ENCODE measurements at places on chromosomes 2 and 18. TPM values are rescaled to one million over a fixed set of nuclear protein-coding genes. Genes with fewer than 3 reads are reported as not detected.

DNA sequence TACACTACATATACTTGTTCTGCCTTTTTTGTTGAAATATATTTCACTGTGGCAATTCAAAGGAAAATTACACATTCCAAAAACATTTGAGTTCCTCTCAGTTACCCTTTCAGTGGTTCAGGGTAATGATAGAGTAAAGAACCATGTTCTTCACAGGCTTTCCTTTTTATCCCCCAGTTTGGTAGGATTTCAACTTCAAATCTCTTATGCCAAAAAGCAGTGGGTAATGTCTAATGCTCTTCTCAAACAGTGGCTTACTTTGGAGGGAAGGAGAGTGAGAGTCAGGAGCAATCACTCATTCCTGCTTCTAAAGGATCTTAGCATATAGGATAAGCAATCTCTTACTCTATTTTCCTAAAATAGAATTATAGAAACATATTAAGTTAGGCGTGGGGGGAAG, 290.6 kb downstream of the ZEB2 start:
- no peak for DNase-seq

DNA sequence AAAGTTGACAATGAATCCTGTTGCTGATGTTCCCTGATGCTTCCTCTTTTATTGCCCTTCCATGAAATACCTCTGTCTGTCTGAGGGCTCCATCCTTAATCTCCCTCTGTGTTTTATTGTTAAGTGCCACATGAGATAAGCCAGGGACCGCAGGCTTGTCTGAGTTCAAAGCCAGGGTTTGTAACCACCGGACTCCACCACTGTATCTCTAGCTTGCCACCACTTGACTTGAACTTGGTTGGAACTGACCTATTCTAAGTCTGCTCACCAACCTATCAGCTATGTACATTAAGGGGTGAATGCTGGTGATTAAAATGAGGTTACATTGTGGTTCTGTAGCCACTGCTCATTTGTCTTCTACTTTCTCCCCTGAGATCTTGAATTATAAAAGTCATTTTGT, 328.5 kb upstream of the ZEB2 start:
- no peak for DNase-seq

DNA sequence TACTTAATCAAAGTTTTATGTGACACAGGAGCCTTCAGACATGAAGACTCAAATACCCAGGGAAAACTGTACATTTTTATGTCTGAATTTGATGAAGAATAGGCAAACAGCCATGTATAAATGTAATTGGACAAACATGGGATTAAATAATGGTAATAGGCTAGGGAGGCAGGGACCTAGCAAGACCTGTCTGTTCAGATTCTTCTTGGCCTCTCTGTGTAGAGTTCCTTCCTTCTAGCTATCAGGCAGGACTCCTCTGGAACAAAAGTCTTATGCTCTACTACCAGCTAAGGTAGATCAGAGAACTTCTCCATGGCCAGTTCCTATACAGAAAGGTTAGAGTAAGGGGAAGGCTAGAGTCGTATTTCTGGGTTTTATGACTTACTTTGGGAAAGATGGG, 9.5 kb upstream of the PARD3B start:
- no peak for DNase-seq

DNA sequence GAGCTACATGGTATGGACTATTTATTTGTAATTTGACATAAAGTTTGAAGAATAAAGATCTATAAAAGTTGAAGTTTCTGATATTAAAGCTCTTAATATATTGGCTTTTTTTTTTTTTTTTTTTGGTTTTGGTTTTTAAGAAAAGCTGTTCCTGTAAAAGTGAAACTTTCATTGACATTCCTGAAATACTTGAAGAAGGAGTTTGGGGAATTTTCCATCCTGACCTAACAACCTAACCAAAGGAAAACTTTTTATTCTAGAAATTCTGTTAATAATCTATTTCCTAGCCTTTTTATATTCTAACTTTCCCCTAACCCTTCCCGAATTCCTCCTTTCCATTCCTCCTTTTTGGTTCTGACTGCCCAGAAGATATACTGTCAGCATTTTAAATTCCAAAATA, 83.7 kb downstream of the ACSL3 start:
- DNase-seq: no peak

PER2 gene
- total RNA-seq: 188 TPM

SERPINB2 gene
- total RNA-seq: not detected

LHCGR gene
- total RNA-seq: not detected

TEKT4 gene
- not detected for total RNA-seq

GRCh38 chr2:64858541-64859311, 130.5 kb upstream of the SLC1A4 start:
- DNase-seq: no peak

- no peak for DNase-seq
These were observed 17.7 kb upstream of the CIB4 start for GRCh38 chr2:26658691-26659346.

FAP gene
- not detected for total RNA-seq

DNA sequence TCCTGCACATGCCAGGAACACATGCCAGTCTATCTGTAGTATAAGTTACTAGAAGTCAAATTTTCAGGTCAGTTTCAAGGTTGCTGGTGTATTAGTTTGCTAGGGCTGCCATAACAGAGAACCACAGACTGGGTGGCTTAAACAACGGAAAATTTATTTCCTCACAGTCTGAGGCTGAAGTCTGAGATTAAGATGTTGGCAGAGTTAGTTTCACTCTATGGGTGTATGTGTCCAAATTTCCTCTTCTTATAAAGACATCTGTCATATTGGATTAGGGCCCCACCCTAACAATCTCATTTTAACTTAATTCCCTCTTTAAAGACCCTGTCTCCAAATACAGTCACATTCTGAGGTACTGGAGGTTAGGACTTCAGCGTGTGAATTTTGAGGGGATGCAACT, 26.5 kb downstream of the B3GNT7 start:
- DNase-seq: no peak

MATN3 gene
- 7.0 TPM for total RNA-seq

DNA sequence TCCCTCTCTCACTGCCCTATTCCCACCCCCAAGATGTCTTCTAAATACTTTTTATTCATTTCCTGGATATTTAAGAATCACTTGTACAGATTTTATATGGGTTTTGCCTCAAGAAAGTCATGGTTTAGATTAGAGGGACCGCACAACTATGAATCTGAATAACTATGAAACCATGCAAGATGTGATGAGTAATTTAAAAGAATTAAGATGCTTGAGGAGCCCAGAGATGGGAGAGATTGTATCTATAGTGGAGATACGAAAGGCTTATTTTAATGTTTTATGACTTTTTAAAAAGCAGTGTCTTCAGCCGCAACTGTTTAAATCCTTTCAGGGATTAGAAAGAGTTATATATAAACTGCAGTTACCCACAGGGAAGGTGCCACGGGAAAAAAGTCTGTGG, 324.1 kb downstream of the LPIN1 start:
- DNase-seq: no peak

- no peak for DNase-seq
These were observed 70.0 kb downstream of the ACKR3 start for GRCh38 chr2:236639461-236640235.

SNRNP200 gene
- 184 TPM for total RNA-seq

- peak; percentile 51 for DNase-seq
These were observed 16.5 kb downstream of the SDC1 start for GRCh38 chr2:20208476-20208859.

COL4A3 gene
- under 0.01 TPM for total RNA-seq

UPP2 gene
- not detected for total RNA-seq

DNA sequence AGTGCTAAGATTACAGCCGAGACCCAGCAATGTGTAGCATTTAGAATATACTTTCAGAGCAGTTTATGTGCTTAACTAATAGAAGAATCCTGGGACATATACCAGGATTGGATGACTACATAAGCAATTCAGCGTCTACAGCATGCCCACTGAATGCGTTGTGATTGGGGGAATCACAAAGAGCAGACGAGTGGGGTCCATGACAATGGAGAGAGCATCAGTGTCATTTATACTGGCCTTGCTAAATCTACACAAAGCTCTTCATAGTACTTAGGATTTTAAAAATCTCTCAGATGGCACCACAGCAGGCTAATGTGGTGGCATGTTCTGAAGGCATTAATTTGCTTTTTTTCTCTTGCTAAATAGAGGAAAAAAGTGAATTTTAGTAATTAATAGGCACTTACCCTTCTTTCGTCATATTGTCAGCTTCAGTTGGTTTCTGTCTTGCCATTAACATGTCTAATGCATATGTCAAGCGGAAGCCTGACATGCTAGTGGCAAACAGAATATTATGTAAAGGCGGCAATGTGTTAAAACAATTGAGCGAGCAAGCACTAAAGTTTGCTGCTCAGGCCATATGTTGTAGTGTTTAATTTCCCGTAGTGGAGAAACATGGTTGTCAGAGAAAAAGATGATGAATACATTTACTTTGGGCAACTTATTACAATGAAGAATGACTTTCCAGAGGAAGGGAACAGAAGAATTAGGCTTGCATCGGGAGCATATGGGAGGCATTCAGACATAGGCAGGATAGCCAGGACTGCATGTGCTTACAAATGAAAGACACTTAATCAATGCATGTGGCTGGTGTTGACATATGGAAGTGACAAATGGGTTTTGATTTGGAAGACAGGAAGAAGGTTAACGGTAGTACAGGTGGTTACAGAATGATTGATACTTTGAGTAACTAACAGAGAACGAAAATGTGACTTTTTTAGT, 145.2 kb downstream of the ICOS start:
- no peak for DNase-seq

DNA sequence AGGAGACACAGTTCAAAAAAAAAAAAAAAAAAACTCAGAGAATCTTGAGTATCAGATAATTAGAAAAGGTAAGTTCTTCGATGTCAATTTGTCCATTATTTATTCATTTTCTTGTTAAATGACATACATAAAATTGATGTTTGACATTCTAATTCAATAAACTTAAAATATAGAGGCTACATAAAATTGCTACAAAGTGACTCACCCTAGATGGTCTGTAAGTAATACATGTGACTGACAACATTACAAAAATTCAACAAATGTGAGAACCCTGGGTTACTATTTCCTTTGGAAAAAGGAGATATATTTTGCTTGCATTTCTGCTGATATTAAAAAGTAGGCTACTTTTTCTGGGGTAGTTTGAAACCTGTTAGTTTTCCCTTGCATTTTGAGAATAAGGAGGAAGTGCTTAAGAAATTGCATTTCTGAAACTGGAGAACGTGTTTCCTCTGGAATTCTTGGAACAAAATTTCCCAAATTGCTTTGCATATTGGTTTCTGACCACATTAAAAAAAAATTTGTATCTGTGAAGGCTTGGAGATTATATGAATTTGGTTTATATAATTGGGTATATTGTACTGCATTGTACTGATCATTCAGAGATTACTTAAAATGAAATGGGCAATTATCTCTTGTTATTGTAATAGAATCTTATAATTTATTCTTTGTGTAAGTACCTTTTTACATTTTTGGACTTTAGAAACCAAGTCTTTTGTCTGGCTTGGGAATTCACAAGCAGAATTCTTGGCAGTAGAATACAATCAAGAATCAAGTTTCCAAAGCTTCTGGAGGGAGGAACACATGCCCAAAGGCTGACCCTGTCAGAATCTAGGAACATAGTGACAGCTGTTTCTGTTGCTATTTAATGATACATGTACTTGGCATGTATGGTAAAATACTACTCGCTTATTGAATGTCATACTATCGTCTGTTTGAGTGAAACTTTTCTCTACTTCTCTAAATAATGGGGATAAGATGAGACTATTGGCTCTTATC, 106.1 kb downstream of the DSEL start:
- no peak for DNase-seq

- DNase-seq: no peak
These were observed 126.0 kb upstream of the XPO1 start for GRCh38 chr2:61664190-61664589.

- DNase-seq: no peak
These were observed 242.1 kb upstream of the CYRIA start for GRCh38 chr2:16907645-16908282.

OTX1 gene
- total RNA-seq: not detected

DNA sequence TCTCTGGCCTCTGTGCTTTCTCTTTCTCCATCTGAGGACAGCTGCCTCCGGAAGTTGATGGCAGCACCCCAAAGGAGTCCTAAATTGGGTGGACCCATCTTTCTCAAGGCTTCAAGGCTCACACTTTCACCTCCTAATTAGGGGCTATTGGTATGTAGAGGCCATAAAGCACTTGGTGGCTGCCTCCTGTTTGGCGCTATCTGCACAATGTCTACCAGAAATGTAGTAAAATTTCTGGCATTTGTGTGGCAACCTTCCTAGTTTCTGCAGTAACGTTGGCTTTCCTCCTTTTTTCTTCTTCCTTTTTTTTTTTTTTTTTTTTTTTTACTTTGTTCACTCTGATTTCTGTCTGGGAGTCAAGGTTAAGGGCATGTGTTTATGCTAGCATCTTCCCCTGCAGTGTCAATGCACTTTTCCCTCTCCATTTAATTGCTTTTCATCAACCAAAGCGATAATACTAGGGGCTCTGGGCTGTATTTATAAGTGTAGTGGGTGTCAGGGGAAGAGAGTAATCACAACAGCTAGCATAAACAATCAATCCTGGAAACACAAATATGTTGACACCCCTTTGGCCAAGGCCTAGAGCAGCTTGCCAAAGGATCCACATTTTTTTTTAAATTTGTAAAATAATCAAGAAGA, 86.0 kb downstream of the TACR1 start:
- DNase-seq: no peak

DNA sequence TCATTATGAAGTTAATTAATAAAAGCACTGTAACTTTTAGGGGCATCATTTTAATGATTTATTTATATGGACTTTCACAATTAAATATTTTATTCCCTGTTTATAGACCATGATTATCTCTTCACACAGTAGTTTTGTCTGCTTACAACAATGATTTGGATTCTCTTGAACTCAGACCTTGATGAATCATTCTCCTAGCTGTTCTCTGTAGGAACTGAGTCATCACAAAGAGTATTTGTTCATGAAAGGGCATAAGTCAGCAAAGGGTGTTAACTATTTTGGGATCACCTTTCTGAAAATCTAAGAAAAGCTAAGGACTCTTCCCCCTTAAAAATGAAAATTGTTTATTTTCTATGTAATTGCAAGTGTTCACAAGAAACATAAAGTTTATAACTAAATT, 461.1 kb upstream of the UBE2E3 start:
- DNase-seq: no peak

RTP5 gene
- total RNA-seq: not detected

SERPINB4 gene
- not detected for total RNA-seq

- no peak for DNase-seq
These were observed 5.7 kb downstream of the PPP1R1C start for GRCh38 chr2:181991171-181991885.

DQX1 gene
- total RNA-seq: 42.6 TPM

DNA sequence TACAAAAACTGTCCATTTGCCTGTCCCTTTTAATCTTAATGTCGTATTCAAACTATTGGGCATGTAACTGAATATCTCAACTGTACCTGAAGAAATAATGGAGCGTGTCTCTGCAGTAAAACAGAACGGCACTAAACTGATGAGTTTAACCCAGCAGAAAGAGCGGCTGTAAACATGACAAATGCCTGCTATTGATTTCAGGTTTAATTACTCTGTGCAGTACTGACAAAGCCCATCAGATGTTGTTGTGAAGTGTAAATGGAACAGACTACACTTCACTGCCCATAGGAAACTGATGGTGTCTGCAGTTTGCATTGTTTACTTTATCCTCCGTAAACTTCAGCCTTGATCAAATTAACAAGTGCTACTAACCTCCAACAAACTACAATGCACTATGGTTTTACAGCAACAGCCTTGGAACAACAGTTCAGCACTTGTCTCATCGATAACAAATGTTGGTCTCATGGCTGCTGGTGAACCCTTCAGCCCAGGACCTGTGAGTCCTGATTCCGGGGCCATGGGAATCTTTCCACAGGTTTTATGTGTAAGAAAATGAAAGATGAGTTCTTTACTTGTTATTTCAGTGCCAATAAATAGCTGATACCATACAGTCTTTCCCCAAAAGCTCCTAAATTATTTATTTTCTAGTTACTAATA, 316.5 kb downstream of the CCDC178 start:
- no peak for DNase-seq

Data from stomach (tissue), 19 donors.